Activated CD4-positive, alpha-beta memory T cell treated with anti-CD3 and anti-CD28 coated beads, Interleukin-2, amount 10 ng/mL, durations not matched to agents 7 days and 5 days (primary cell): ENCODE measurements at places on chromosomes 5 and 9. TPM values are rescaled to one million over a fixed set of nuclear protein-coding genes. Genes with fewer than 3 reads are reported as not detected.

The PCDHGB5 gene
- not detected for total RNA-seq

The PCDHA9 gene
- total RNA-seq, result not detected

The RLN2 gene
- total RNA-seq, result 3.6 TPM

The SLC6A3 gene
- not detected for total RNA-seq

- no peaks in the 10 kb centered on the region for H3K4me1 ChIP-seq
- H3K27ac ChIP-seq, result no peak overlapping the region
- DNase-seq, result no peak
- no peaks in the 10 kb centered on the region for H3K36me3 ChIP-seq
- peaks cover 10% of the 10 kb centered on the region for H3K27me3 ChIP-seq
- no peak overlapping the region for H3K4me3 ChIP-seq
Observed at GRCh38 chr5:170747851-170748250, 35.7 kb upstream of the GABRP start.

DNA sequence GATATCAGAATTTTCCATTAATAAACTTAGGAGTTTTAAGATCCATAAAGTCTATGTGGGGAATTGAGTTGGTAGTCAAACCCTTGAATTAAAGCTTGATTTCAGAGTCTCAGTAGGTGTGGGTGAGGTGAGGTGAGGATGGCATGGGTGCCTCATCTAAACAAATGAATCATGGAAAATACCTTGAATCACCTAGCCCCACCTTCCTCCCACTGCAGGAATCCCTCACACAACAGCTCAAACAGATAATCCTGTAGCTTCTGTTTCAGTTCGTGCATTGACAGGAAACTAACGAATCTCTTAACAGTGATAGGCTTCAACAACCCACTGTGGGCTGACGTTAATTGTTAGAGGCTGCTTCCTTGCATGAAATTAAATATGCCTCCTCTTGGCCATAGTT is 185.0 kb downstream of the SREK1 start:
- no peak overlapping the region for H3K27ac ChIP-seq
- peaks cover 8% of the 10 kb centered on the region for H3K27me3 ChIP-seq
- H3K4me1 ChIP-seq, result peaks cover 1% of the 10 kb centered on the region
- DNase-seq, result no peak
- H3K4me3 ChIP-seq, result no peak overlapping the region
